ENCODE measurements at places on chromosomes 1 and 21. TPM values are rescaled to one million over a fixed set of nuclear protein-coding genes. Genes with fewer than 3 reads are reported as not detected.

PLA2G2D gene
- total RNA-seq, result not detected

CHIA gene
- not detected for total RNA-seq

RGS13 gene
- total RNA-seq, result 3.1 TPM

GRCh38 chr1:24635195-24635843 is 7.8 kb upstream of the SRRM1 start:
- no peak for DNase-seq
